ENCODE measurements at places on chromosomes 4 and X.

GRCh38 chrX:99353412-99353811 is 1056.7 kb downstream of the PCDH19 start:
- no peak for DNase-seq

GRCh38 chrX:124005228-124005627 is 43.7 kb downstream of the STAG2 start:
- no peak for DNase-seq

GRCh38 chr4:113825272-113825671 is 63.7 kb upstream of the CAMK2D start:
- no peak for DNase-seq

DNA sequence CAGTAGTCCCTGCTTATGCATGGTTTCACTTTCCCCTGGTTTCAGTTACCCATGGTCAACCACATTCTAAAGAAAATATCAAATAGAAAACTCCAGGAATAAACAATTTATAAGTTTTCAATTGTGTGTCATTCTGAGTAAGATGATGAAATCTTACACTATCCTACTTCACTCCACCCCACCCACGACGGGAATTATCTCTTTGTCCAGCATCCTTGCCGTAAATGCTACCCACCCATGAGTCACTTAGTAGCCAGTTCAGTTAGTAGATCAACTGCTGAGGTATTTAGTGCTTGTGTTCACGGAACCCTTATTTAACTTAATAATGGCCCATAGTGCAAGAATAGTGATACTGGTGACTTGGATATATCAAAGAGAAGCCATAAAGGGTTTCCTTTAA is 91.4 kb downstream of the KLHL13 start:
- DNase-seq: no peak

DNA sequence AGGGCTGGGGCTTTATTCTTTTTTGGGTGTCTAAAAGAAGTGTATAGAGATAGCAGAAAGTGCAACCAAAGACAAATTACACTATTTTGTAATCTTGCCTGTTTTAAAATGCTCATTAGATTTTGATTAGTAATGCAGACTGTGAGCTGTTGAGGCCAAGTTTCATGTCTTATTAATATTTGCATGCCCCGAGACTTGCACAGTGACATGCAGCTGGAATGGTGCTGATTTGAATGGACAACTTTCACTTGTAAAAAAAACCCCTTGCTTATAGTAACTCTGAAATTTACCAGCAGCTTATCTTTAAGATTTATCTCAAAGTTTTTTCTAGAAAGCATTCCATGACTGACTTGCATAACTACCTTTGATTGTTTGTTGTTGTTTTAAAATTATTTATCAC is 835.1 kb upstream of the IGFBP7 start:
- no peak for DNase-seq

DNA sequence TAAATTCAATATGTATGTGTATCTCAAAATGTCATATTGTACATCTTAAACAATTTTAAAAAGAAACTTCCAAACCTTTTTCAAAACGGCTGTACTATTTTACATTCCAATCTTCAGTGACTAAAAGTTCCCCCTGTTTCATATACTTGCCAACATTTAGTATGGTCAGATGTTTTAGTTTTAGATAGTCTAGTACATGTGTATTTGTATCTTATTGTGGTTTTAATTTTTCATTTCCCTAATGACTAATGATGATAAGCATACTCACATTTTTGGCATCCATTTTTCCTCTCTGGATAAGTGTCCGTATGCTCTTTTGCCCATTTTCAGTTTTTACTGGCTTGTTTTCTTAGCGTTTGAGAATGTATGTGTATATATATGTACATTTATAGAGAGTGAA is 212.2 kb upstream of the MAGEB18 start:
- no peak for DNase-seq

DNA sequence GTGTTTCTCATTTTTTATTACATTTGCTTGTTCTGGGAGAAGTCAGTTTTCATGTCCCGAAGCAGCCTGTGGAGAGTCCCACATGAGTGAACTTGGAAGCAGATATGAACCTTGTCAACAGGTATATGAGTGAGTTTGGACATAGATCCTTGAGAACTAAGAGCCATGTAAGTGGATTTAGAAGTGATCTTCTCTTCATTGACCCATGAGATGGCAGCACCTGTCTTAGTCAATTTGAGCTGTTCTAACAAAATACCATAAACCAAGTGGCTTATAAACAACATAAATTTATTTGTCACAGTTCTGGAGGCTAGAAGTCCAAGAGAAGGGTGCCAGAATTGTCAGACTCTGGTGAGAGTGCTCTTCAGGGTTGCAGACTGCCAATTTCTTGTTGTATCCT is 1043.8 kb downstream of the ADGRL3 start:
- DNase-seq: no peak

- no peak for DNase-seq
Observed at GRCh38 chrX:23465985-23466384, 131.3 kb downstream of the PTCHD1 start.

- DNase-seq: no peak
Observed at GRCh38 chr4:171265190-171265818, 547.9 kb upstream of the GALNTL6 start.

DNA sequence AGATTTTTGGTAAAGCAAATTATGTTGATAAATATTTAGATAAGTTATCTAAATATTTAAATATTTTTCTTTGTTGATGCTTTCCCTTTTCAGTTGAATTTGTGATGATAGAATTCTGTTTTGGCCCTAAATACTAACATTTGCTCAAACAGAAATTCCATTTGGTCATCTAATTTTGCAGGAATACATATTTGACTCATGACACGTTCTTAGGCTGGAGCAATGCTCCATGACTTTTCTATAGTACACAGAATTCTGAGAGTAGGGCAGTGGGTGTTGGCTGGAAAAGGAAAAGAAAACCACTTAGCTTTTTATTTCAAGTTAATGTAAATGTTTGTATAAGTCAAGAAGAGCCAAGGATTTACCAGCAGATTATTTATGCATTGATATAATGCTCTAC is 58.6 kb upstream of the GK2 start:
- DNase-seq: no peak

DNA sequence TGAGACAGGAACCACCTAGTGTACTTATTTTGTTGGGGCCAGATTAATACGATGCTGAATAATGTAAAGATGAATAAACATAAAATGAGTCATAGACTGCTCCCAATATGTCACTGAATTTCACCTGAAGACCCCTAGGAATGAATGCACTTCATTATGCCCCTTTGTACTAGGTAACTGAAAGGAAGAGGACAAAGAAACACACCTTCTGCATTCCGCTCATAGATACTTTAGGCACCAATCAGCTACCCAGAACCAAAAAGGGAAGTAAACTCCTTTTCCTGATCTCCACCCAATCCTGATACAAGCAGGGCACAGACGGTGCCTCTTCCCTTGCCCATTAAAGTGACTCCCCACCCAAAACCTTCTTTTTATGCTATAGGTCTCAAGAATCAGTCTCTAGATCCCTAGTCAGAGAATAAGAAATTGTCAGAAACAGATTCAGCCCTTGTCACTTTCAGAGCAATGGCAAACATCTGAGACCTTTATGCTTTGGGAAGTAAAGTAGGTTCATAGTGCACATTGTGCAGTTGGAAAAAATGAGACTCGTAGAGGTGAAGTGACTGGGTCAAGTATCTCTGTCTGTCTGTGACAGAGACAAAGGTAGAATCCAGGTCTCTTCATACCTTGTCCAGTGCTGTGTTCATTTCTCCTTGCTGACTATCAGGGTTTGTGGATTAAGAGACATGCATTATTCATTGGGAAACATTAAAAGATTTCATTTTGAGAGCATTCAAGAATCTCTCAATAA is 2.3 kb downstream of the GPR174 start:
- DNase-seq: no peak

GRCh38 chr4:9964879-9965278 is 56.4 kb downstream of the SLC2A9 start:
- no peak for DNase-seq

DNA sequence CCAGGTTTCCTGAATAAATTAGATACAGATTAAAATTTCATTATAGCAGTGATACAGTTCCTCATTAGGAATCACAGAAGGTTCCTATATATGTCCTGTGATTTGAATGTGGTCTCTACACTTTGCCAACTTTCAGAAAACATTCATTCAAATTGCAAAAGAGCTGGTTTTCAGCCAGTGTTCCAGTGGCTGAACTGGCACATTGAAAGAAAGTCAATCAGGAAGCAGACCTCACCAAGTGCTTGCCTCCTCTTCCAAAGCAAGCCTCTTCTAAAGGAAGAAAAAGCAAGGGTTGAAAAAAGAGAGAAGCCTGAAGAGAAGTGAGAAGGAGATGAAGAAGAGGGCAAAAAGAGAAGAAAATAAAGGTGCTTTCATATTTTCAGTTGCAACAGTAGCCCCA is 12.7 kb downstream of the KLHL34 start:
- no peak for DNase-seq

All from activated T-cell treated with anti-CD3 and anti-CD28 coated beads, Interleukin-2, amount 50 U/mL, for 1 hour (primary cell).